ENCODE measurements at places on chromosomes 5 and 9.

DNA sequence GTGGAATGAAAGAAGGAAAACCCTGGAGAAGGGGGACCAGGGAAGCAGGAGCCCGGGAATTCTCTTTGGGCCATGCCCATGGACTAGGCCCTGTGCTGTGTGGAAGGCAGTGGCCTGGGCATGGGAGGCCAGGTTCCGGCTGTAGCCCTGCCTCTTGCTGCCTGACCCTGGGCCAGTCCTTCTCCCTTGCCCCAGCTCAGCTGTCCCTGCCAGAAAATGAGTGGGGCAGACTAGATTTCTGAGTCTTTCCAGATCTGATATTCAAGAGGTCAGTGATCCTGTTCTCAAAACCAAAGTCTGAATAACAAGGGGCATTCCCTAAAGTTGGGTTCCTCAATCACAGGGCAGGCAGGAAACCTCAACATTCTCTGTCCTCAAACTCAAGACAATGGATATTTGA is 24.8 kb upstream of the CORO2A start:
- no peak for DNase-seq

GRCh38 chr5:1358726-1359025 is 13.8 kb upstream of the CLPTM1L start:
- DNase-seq: no peak

DNA sequence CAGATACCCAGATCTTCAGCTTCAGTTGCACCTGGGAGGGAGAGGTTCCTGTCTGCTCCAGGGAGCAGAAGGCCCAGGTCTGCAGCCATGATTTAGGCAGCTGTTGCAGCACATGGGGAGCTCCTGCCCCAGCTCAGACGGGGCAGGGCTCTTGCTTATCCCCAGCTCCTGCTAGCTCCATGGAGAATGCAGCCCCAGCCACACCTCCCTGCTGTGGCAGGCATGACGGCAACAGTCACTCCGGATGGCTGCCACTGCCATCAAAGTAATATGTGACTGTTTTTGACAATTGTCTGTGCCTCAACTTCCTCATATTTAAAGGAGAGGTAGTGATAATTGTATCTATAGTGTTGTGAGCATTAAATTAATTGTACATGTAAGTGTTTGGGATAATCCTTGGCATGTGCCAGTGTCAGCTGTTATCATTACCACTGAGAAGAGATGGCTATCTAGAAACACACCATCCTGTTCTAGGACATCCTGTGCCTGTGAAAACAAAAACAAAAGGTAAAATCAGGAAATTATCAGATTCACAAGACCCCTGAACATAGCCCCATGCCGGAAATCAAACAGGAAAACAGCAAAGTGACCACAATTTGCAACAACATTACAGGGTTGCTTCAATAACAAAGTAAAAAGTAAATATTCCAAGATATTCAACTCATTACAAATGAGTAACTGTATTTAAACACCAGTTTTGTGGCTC is 1048.8 kb upstream of the ACO1 start:
- no peak for DNase-seq

- DNase-seq: no peak
Observed at GRCh38 chr5:143573568-143574170, 170.2 kb upstream of the NR3C1 start.

DNA sequence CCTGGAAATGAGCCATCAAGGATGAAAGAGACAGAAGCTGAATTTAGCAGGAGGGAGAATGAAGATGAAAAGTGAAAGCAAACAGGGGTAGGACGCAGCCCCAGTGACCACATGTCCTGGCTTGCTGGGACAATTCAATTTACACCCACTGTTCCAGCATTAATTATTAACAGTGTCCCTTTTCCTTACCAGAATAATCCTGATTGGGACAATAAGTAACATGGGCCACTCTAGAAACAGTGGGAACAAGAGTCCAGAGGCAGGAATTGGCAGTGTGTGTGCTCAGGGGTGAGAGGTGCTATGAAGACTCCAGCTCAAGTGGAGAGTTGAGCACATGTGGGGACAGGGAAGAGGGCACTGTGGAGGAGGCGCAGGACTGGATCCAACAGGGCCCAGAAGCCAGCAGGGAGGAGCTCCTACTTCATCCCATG is 147.1 kb downstream of the C5orf15 start:
- DNase-seq: no peak

DNA sequence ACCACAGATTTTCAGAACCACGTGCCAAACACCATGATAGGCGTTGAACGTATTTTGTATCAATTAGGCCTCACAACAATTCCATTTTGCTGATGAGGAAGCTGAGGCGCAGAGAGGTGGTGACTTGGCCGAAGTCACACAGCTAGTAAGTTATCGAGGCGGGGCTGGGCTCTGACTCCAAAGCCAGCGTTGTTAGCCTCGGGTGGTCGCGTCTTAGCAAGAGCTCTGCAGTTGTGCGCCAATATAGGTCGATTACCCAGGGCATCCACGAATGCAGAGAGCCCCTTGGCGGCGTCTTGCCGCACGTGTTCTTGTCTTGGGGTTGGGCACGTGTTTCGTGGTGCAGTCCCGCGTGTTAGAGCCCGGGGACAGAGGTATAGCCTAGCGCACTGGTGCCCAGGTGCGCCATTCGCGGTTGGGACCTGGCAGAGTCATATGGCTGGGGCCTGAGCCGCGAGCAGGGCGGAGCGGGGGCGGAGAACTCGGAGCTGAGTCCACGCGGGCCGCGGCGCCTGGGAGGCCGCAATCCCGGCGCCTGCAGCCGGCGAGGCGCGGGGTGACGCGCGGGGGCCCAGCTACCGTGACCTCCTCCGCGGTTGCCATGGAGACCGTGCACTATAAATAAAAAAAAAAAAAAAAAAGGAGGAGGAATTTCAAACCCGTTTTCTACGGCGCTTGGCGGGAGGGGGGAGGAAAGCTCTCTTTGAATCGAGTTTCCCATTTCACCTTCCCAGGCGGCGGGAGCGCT is 62.3 kb downstream of the CXXC5 start:
- DNase-seq: no peak

DNA sequence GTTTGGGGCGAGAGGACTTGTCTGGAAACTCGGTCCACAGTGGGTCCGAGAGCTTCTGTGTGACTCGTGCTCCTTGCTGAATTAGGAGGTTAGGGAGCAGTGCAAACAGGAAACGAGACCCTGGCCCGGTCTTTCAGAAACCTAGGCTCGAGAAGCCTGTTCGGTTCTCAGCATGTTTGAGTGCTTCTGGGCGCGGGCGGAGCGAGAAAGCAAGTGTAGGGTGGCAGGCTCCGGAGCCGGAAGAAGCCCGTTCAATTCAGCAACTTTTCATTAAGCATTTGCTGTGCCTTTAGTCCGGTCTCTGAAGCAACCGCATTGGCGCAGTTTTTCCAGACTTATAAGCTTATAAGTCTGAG is 547 bp downstream of the CLTA start:
- DNase-seq: no peak

DNA sequence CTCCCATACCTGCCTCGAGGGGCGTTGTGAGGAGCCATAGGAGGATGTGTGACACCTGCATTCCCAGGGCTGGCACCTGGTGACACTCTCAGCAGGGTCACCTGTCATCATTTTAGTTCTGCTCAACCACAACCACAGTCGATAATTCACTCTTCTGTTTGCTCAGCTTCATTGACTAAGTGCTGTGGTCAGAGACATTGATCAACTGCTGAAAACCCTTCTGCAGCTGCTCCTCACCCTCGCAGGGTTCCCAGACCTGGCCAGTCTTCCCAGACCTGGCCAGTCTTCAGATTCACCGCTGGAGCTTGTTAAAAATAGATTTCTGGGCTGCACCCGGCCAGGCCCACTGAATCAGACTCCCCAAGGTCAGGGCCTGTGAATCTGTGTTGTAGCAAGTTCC is 92.8 kb downstream of the MVB12B start:
- DNase-seq: no peak

- no peak for DNase-seq
Observed at GRCh38 chr9:93267681-93268505, 84.0 kb downstream of the WNK2 start.

DNA sequence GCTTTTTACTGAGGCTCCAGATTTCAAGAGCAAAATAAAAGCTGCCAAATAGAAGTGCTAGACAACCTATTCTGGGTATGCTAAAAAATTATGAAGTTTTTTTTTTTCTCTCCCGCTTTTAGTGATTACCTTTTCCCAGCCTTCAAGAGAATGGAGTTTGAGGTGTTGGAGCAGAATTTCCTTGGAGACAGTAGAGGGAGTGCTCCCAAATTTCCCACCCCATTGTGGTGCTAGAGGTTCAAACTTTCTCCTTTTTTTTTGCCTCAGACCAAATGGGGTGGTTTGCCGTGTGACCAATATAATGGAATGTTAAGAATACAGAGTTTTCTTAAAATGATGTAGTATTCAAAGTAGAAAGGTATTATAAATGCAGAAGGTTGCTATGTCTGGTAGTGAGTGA is 244.2 kb upstream of the RIOK2 start:
- DNase-seq: no peak
